Head of caudate nucleus (tissue), 42 donors: ENCODE measurements at places on chromosomes 6 and 20.

- DNase-seq = no peak
Observed at GRCh38 chr6:5936631-5937030, 70.1 kb downstream of the NRN1 start.

- DNase-seq = no peak
Observed at GRCh38 chr6:558959-559358, 97.9 kb downstream of the HUS1B start.

DNA sequence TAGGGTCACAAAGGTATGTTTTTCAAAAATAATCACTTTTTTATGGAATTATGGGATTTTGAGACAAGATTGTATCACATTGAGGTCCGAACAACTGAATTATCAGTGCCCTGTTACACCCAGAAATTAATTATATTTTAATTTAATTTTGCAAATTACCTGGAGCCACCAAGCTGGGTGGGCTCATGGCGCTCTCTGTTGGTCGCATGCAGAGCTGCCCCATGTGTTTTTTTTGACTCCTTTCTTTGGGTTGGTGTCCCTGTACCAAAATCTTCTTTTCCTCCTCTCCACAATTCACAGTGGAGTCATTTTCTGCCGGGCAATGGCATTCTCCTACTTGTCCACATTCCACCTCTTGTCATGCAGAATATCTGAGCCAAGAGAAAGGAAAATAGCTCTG lies 38.9 kb upstream of the FRMD1 start:
- peak; percentile 6 for DNase-seq

- no peak for DNase-seq
Observed at GRCh38 chr20:9163995-9164394, 95.1 kb downstream of the PLCB4 start.

GRCh38 chr6:31058128-31058894 lies 48.0 kb downstream of the MUC22 start:
- DNase-seq = peak; percentile 47

- DNase-seq = no peak
Observed at GRCh38 chr6:130525408-130525807, 159.6 kb downstream of the TMEM200A start.
